Astrocyte (in vitro differentiated cells and primary cell): ENCODE measurements at places on chromosomes 12 and 14. TPM values are rescaled to one million over a fixed set of nuclear protein-coding genes. Genes with fewer than 3 reads are reported as not detected.

- no peak for DNase-seq
Observed at GRCh38 chr12:11085419-11085818, 6.7 kb downstream of the TAS2R43 start.

The LDHB gene
- total RNA-seq = 698 and 775 TPM in 2 replicates

The CD27 gene
- total RNA-seq = not detected in 2 replicates

- no peak for DNase-seq
Observed at GRCh38 chr12:10491766-10492165, 13.9 kb upstream of the EIF2S3B start.

DNA sequence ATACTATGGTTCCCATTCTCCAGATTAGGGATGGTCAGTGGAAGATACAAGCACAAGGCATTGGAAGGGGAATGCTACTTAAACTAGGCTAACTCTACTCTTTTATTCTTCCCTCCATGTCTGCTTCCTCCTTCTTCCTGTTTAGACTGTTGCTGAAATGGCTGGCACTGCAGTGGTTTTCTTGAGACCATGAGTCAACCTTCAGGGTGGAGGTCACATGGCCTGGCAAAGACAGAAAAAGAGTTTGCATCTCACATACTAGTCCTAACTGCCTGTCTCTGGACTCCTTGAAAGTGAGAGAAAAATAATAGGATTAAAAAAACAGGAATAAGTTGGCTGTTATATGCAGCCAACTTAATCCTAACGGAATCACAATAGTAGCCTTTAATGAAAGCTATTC is 37.0 kb downstream of the ALDH1L2 start:
- no peak for DNase-seq
